ENCODE measurements at places on chromosomes 12 and 14.

- H3K4me3 ChIP-seq = no peak overlapping the region
- H3K27ac ChIP-seq = no peak overlapping the region
- no peak for DNase-seq
- no peaks in the 10 kb centered on the region for H3K27me3 ChIP-seq
- H3K4me1 ChIP-seq = no peaks in the 10 kb centered on the region
Observed at GRCh38 chr12:102371165-102371564, 109.2 kb downstream of the IGF1 start.

GRCh38 chr12:109738209-109738608 is 24.6 kb downstream of the FAM222A start:
- H3K27ac ChIP-seq = no peak overlapping the region
- peaks cover 16% of the 10 kb centered on the region for H3K27me3 ChIP-seq
- H3K4me3 ChIP-seq = no peak overlapping the region
- H3K4me1 ChIP-seq = peaks cover 48% of the 10 kb centered on the region
- DNase-seq = no peak
- no peaks in the 10 kb centered on the region for H3K36me3 ChIP-seq

- H3K4me1 ChIP-seq = no peaks in the 10 kb centered on the region
- no peak overlapping the region for H3K27ac ChIP-seq
- no peak overlapping the region for H3K4me3 ChIP-seq
- H3K27me3 ChIP-seq = no peaks in the 10 kb centered on the region
Observed at GRCh38 chr12:71208053-71208685, 50.4 kb upstream of the TSPAN8 start.

- DNase-seq = no peak
- peaks cover 5% of the 10 kb centered on the region for H3K4me1 ChIP-seq
- H3K27ac ChIP-seq = no peak overlapping the region
- H3K4me3 ChIP-seq = no peak overlapping the region
- no peaks in the 10 kb centered on the region for H3K27me3 ChIP-seq
- H3K36me3 ChIP-seq = no peaks in the 10 kb centered on the region
Observed at GRCh38 chr14:30925254-30925653, 50.9 kb downstream of the COCH start.
